ENCODE measurements at places on chromosomes 3 and 15.
A peak's percentile ranks its signal among the peaks of the same experiment; 100 is the strongest.

DNA sequence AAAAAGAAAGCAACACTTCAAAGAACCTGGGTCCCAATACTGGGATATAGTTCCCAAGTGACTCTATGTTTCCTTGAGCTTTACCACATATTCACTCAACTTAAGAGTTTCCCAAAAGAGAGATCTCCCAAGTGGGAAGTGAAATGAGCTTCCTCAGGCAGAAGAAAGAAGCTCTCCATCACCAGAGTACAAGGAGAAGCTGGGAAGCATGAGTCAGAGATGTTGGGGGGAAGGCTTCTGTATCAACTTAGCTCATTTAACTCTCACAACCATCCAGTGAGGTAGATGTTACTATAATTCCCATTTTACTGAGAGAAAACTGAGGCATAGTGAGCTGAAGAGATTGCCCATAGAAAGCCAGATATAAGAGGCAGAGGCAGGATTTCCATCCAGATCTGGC is 47.0 kb upstream of the TRIM42 start:
- no peak for DNase-seq

DNA sequence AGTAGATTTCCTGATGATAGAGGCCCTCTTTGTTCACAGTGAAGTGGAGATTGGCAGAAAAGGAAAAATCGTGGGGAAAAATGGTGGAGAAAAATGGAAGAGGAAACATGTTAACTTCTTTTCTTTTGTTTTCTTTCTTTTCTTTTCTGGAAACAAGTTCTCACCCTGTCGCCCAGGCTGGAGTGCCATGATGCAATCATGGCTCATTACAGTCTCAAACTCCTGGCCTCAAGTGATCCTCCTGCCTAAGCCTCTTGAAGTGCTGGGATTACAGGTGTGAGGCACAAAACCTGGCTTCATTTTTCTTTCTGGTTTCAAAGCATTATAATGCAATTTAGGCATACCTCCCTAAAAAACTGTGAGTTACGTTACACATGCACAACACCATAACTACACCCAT is 464.2 kb downstream of the MECOM start:
- no peak for DNase-seq

DNA sequence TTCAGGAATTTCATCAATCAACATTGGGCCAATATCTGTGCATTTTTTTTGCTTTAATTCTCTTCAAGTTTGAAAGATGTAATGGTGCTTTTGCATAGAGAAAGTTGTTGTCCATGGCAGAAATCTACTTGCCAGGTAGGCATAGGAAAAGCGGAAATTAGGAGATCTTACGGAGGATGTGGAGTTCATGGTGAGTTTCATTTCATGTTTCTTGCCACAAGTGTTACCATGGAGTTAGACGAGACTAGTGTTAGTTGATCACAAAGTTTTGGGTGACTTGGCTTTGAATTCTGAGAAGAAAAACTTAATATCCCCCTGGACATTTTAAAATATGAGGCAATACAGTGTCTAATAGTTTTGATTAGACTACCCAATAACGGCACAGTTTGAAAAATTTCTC is 1.0 kb upstream of the P2RY13 start:
- no peak for DNase-seq

DNA sequence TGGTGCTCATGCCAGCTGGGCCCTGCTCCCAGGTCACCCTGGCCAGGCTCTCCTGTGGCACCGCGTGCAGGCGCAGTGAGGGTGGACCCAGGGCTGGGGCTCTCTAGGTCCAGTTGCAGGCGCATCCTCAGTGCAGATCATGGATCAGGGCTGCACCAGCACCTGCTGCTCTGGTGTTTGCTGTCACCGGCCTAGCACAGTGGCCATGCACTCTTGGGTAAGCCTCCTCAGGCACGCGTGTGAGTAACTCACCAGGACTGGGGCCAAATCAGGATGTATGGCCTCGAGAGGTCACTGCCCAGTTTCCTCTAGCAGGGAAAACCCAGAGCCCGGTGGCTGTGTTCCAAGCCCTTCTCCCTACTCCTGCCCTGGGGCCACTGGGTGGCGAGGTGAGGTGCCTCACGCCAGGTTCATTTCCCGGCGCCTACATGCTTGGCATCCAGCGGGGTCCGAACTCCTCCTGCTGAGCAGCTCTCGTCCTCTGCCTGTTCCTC is 45.5 kb upstream of the SLC41A3 start:
- DNase-seq, result no peak

DNA sequence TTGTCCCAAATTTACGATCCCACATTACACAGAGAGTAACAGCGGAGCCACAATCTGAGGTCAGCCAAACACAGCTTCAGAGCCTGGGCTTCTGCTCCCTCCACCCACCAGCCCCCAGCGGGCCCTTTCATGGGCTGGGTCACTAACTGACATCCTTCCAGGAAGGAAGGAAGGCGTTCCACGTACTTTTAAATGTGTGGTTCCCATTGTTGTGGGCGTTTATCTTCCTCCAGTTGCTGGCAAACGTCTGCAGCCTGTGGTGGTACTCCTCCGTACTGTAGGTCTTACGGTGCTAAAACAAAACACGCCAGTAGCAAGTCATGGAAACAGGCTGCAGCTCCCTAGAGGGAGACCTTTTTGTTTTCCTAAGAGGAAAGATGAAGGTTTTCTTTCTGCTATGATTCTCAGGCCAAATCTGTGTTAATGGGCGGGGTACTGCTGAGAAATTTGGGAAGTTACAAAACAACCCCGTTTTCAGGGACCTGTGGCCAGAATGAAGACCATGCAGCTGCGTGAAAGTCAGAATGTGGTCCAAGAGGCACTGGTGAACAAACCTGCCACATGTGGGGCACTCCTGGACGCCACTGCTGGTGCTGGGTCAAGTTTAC is 7.6 kb downstream of the CTSH start:
- DNase-seq, result no peak

DNA sequence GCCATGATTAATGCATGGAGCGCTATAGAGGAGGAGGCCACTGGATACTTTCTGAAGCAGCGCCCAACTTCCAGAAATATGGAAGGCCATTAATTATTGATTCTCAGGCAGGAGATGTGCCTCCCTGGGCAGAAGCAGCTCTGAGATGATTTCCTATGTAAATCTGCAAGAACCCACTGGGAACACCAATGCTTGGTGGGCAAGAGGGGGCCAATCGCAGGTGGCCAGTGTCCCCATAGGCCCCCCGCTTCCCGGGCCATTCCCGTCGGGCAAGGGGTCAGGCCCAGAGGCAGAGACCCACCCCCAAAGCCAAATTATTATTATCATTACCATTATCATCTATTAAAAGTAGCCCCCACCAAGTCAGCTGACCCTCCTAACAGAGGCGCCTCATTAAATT is 288.0 kb upstream of the TLE3 start:
- no peak for DNase-seq

DNA sequence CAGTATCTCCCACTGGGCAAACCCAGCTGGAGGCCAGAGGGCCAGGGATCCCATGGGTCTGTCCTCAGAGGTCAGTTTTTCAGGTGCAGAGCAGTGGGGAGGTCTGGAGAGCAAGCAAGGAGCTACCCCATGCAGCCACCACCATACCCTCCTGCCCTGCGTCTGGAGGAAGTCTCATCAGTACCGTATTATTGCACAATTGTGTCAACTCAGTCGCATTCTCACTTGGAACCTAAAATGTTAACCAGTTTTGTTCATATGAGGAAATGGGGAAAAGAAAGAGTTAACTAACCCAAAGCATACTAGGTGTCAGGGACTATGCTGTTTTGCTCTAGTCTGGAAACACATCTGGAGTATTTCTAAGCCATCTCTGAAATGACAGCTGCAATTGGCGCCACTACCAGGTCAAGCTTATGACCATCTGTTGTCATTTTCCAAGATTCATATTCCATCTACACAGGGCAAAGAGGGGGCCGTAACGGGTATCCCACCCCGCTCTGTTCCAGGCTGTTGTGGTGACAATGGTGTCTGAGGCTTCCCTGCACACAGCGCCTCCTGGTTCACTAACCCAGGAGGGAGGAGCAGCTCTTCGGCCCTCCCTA is 16.9 kb upstream of the APBA2 start:
- DNase-seq, result no peak

DNA sequence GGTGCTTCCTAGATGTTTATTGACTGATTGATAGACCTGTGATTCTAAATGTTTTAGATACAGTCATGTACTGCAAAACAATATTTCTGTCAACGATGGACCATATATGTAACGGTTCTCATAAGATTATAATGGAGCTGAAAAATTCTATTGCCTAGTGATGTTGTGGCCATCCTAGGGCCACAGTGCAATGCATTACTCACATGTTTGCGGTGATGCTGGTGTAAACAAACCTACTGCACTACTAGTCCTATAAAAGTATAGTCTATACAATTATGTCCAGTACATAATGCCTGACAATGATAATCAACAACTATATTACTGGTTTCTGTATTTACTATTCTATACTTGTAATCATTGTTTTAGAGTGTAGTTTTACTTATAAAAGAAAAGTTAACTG is 46.8 kb downstream of the CHST2 start:
- DNase-seq, result no peak

GRCh38 chr3:127038466-127038865 is 55.6 kb downstream of the PLXNA1 start:
- no peak for DNase-seq

- DNase-seq, result no peak
Measured at GRCh38 chr3:189123595-189124387, 48.0 kb upstream of the TPRG1 start.

GRCh38 chr3:102129760-102130608 is 280.7 kb downstream of the NFKBIZ start:
- no peak for DNase-seq

GRCh38 chr3:128969993-128970739 is 23.7 kb downstream of the CFAP92 start:
- peak; percentile 56 for DNase-seq

DNA sequence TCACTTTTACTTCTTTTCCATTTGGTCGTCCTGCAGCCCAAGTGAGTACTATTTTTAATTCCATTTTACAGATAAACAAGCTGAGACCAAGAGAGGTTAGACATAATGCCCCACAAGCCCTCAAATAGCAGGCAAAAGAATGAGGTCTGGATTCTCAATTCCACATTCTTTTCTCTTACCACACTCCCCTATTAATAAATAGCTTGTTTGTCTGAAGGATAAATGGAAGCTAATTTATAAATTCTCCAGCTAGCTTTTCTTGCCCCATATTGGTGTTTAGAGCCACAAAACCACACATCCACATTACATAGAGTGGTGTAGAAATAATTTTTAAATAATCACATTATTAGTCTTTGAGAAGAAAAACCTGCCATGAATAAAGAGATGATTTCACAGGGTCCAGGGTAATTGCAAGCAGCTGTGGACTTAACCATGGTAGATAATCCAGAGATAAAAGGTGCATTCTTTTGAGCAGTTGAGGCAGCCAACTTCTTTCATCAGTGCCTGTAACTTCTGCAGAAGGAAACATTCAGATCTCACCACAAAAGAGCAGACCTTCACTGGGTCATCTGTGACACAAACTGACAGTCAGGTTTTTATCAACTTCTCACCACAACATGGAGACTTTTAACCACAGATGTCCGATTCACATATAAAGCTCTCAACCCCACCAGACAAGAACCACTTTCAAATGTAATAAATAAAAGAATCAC is 313.4 kb upstream of the STT3B start:
- no peak for DNase-seq

GRCh38 chr3:182524711-182525401 is 268.4 kb upstream of the ATP11B start:
- DNase-seq, result no peak

DNA sequence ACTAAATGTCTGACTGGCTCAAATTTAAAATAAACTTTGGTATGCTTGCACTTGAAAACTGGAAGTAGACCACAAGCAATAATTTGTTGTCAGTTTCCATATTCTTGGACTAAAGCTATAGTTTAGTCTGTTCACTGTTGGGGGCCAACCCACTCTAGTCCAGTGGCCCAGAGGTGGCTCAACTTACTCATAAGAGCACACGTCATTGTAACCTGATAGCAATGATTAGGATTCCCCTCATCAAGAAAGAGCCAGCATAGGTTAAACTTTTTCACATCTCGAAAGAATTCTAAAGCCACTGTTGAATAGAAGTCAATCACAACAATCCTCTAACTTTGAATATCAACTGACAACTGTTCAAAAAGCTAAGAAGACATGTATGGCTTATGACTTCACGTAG is 147.0 kb downstream of the MEIS2 start:
- DNase-seq, result no peak

DNA sequence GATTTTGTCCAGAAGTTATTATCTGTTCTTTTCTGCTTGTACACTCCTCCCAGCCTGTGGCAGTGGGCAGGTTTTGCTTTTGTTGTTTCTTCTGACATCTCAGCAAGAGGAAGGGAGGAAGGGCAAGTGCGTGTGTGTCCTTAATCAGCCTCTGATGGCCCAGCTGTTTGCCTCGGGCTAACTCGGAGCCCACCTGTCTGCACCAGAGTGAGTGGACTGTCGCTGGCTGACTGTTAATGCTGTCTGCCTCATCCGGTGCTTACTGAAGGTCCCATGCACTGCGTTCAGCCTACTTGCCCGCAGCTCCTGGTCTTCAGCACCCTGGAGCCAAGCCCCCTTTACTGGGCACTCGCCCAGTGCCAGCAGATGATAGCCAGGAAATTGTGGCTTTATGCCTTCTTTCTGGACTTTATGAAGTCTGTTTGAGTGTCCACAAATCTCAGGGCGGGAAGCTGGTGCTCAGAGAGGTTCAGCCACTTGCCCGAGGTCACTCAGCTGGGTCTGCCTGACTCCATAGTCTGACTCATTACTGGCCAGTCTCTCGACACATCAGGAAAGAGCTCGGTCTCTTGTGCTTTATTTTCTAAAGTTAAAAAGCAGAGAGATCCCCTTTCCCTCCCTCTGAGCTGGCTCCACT is 89.5 kb downstream of the CHRNA7 start:
- DNase-seq, result no peak

GRCh38 chr3:44957986-44958385 is 18.0 kb downstream of the ZDHHC3 start:
- no peak for DNase-seq

- no peak for DNase-seq
Measured at GRCh38 chr15:91049378-91050127, 27.2 kb upstream of the VPS33B start.

DNA sequence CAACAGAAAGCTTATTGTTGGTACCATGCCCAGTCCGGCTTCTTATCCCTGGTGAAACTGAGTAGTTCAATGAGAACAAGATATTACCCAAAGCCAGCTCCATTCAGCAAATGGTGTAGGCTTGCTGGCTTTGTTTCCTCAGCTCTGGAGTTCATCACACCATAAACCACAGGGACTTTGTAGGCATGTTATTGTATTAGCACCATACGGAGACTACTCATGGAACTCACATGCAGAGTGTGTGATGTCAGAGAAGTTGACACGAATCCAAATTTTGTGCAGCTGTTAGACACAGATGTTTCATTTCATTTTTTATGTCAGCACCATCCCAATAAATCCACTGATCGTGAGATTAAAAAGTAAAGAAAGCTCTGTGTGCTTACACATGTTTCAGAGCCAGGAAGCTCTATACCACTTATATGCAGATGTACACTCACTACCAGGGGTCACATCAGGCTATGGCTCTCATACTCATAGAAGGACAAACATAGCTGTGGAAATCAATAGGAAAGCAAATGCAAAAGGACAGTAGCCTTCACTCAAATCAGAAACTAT is 63.4 kb upstream of the LEKR1 start:
- DNase-seq, result no peak
